ENCODE measurements at places on chromosomes 11 and 22. TPM values are rescaled to one million over a fixed set of nuclear protein-coding genes. Genes with fewer than 3 reads are reported as not detected.

CENPM gene
- total RNA-seq: 65.2 TPM

PNPLA3 gene
- total RNA-seq: 0.54 TPM

SYNGR1 gene
- 0.89 TPM for total RNA-seq

TBC1D10A gene
- total RNA-seq: 20.1 TPM

HMBS gene
- 41.8 TPM for total RNA-seq

MCHR1 gene
- not detected for total RNA-seq

TENM4 gene
- not detected for total RNA-seq

MS4A7 gene
- total RNA-seq: not detected

HBG1 gene
- total RNA-seq: not detected

BTBD18 gene
- not detected for total RNA-seq

DNA sequence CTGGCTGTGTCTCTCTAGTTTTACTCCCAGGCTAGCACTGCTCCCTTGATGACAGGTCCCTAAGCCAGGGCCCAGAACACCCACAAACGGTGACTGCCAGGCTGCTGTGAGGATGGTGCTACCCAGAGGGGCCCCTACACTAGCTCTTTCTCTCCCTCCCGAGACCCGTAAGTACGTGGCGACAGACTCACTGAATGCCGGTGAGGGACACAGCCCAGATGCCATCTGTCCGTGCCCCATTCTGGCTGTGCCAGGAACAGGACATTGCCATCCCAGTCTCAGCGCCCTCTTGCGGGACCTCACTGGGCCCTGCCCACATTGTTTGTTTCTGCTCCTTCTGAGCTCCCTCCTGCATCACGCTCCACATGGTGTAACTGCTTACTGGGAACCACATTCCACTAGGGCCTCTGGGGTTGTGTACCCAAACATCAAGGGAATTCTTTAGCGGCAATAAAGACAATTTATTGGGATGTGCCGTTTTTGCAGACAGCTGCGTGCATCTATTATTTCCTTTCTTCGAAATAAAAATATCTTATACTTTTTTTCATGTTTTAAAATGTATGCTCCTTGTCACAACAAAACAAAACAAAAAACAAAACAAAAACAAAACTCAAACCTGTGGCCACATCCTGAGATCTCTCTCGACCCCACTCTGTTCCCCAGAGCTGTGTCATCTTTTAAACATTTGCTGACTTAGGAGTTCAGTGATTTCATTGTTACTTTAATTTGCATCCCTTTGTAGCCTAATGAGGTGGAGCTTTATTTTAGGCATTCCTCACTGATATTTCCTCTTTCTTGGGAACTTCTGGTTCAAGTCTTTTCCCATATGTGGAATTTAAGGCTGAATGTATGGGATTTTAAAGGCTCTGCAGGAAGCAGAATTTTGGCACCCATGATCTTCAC lies 4.4 kb upstream of the TPCN2 start:
- DNase-seq: peak; percentile 57

- no peak for DNase-seq
These were observed 26.8 kb downstream of the MICAL2 start for GRCh38 chr11:12137005-12137690.

GRCh38 chr22:50046481-50047245 lies 11.4 kb downstream of the TTLL8 start:
- DNase-seq: no peak

DNA sequence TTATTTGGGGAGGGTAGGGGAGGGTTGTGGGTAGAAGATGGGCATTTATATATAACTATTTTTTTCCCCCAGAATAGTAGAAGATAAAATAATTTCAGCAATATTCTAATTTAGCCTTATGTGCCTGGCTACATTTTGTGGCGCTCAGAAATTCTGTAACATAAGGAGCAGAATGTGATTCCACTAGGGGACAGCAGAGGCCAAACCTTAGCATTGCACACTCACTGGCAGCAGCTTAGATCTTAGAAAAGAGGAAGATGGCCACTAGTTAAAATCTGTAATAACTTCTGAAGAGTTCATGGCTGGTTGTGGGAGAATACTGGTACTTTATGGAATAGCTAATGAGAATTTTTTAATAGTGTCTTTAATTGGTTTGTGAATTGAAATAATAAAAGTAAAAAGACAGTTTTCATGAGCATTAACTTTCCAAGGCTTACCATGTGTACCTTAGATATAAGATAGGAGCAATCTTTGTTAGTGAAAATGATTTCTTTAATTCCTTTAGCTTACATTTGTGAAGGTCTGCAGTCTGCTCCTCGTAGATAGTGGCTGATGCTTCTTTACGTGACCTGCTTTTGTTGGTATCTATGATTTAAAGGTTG lies 33.1 kb downstream of the DDX10 start:
- DNase-seq: peak; percentile 66

DNA sequence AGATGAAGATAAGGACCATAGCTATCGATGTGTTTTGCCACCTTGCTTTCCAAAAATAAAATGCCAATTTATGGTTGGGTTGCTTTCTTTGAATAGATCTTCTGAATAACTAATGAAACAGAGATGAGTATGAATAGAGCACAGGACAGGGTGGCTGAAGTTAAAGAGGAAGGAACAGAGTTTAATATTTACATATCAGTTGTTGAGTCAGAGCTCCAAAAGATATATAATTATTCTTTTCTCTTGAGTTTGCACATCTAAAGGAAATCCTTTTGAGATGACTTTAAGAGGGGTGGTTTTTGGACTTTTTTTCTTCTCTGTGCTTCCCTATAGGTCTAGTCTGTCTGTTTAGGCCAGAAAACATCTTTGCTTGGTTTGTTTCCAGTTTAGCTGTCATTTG lies 115.2 kb downstream of the DDX10 start:
- DNase-seq: no peak

DNA sequence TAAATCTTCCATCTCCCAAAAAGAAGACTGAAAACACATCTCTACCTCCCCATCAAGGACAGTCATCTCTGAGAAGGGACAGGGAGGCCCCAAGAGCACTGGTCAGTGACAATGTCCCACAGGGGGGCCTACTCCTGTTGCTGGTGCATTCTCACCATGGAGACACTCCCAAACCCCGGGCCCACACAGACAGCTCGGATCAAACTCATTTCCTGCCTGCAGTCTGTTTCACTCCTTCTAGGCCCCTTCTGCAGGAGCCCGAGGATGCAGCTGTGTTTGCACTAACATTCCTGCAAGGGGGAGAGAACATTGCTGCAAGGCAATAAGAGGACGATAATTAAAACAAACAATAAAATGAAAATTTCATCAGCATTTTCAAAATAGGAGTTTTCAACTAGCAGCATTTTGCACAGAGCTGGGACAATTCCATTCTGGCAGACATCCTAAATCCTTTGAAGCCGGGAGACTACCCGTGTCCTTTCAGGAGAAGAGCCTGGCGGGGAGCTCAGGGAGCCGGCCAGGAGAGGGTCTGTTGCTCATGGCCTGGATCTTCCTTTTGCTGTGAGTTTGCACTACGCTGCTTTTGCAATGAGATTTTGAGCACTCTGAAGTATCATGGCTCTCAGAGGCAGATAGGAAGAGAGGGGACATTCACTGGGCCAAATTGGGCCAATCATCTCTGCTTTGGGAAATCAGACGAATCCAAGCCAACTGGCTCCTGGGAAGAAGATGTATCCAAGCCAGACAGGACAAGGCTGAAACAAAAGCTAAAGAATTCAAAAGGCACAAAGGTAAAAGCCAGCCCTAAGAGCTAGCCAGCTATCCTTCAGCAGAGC lies 33.2 kb downstream of the SPATA19 start:
- no peak for DNase-seq

DNA sequence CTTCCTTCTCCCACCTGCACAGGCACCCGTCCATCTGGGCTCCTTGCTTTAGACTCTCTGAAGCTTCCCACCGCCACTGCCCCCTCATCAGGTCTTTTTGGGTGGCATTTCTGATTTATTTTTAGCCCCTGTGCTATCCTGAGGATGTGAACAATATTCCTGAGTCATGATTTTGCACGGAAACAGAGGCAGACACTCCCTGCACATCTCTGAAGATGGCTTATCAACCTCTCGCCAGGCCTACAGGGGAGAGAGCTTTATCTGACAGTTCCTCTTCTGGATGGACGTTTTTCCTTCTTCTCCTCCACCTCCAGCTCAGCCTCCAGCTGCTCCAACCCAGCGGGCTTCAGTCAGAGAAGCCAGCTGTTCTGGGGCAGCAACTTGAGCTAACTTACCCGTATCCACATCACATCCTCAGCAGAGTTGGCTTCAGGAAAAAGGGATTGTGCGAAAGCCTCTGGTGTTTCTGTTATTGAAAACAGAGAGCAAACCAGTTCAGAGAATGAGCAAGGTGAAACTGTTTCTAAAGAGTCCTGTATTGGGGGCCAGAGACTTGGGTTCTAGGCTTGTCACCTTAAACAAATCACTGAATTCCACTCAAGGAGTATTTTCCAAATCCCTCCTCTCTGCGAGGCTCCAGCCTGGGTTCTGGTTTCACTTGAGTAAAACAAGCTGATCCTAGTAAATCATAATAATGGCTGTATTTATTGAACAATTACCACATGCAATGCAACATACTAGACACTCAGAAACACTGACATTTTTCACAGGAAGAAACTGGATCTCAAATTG lies 33.1 kb upstream of the ETS1 start:
- DNase-seq: no peak

- DNase-seq: no peak
These were observed 133.0 kb downstream of the WNT7B start for GRCh38 chr22:45843986-45844385.

DNA sequence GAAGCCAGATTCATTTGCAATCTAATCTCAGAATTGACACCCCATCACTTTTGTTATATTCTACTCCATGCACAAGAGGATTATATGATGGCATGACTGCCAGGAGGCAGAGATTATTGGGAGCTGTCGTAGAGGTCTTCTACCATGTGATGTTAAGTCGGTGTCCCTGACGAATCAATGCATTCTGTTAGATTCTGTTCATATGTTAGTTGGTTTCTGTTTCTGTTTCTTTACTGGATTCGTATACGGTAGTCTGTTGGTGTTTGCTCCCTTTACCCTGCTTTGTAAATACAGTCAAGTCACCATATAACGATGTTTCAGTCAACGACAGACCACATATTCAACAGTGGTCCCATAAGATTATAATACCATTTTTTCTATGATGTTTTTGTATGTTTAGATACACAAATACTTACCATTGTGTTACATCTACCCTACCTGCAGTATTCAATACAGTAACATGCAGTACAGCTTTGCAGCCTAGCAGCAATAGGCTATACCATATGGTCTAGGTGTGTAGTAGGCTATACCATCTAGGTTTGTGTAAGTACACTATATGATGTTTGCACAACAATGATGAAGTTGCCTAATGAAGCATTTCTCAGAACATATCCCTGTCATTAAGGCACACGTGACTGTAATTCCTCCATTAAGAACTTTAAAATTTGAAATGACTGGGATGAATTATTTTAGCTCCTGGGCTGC lies 22.8 kb upstream of the RASSF10 start:
- no peak for DNase-seq

GRCh38 chr11:100563541-100564280 lies 123.4 kb upstream of the ARHGAP42 start:
- no peak for DNase-seq

GRCh38 chr11:125842321-125842948 lies 9.3 kb downstream of the PATE4 start:
- DNase-seq: no peak

DNA sequence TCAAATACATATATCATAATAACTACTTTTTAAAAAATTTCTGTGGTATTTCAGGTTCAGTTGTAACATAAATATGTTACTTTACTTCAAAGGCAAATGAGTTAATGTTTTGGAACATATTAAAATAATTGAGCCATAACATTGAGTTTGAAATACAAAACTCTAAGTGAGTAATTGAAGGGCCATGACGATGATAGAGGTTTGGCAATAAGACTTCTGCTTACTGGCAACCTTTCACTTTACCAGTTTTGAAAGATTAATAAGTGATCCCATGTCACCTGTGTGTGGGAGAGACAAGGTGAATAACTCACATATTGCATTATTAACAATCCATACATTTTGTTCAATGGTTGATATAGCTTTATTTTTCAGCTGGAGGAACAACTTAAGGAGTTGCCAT lies 144.4 kb downstream of the GRIA4 start:
- no peak for DNase-seq

DNA sequence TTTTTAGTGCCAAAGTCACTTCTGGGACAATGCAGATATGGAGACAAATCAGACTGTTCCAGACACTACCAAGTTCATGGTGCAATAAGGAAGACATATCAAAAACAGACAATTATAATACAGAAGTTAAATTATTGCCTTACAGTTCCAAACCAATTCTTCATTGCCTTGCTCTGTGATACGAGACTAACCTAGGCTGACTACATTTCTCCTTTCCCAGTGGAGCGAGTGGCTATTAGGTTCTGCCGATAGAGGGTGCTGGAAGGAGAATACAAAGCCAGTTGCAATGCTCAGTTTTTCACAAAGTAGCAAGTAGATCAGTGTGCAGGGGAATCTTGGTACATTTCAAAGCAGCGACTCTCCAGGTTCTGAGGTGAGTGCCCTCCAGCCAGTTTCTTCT lies 67.8 kb downstream of the FAM168A start:
- peak; percentile 11 for DNase-seq

DNA sequence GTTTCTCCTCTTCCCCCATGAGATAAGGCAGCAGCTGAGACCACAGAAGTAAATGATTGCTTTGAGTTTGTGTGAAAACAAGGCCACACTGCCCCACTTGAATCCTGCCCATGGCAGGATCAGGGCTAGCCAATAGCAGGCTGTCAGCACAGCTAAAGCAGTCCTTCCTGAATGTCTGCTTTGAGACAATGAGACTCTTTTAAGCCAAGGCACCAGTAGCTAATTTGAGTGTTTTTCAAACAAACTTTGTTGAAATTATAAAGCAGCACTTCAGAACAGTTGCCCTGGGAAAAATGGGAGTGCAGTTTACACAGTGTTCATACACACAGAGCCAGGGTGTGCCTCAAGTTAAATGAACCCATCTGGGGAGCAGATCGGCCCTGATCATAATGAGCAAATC lies 103.5 kb upstream of the OR5AK2 start:
- no peak for DNase-seq

DNA sequence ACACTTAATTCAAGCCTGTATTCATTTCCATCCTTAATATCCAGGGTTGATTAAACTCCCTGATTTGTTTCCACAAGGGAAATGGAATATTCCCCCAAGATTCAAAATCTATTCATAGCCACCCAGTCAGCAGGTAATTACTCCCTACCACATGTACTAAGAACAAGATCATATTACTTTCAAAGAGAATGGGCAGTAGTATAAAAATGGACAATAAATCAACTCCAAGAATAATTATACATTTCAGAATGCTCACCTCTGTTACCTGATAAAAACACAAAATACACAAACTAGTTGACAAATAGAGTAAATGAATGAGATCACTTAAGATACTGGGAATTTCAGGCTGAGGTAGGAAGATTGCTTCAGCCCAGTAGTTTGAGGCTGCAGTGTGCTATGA lies 8.5 kb upstream of the FEZ1 start:
- no peak for DNase-seq

DNA sequence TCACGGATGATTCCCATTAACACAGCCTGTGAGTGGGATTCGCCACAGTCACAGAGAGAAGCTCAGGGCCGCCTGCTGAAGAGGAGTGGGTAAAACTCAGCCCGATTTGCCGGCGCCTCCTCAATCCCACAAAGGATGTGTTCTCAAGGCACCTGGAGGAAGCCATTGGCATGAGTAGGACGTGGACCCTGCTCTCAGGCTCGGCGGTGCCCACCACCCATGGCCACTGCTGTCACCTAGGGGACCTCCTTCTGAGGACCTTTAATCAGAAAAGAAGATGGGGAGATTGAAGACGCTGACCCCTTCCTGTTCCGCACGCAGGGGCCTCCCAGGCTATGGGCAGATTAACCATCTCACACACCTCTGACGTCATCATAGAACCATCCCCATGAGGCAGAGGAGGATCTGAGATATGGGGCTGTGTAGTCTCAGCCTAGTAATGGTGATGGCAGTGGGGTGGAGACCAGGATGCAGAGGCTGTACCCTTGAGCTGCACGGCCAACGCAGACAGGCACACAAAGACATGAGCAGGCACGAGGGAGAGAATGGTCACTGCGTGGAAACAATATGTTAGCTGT lies 571.8 kb downstream of the BRD1 start:
- DNase-seq: no peak

All from activated CD4-positive, alpha-beta T cell treated with anti-CD3 and anti-CD28 coated beads for 36 hours (primary cell).